ENCODE measurements at places on chromosomes 4 and X.

DNA sequence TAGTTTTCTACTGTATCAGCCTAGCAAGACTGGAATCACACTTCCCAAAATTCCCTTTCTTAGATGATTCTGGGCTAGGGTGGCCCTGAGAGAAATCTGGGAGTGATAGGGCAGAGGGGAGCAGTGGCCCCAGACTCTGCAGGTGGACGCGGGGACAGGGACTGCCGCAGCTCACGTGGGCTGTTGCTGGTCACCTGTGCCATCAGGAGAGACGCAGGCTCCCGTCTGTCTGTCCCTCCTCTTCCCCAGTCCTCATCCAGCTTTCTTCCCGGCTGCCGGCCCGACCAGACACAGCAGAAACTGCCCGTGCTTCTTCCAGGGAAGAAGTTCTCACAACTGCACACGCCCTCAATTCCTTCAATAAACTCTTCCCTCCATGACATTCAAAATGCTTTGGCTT lies 86.4 kb downstream of the AFAP1 start:
- no peak for DNase-seq

DNA sequence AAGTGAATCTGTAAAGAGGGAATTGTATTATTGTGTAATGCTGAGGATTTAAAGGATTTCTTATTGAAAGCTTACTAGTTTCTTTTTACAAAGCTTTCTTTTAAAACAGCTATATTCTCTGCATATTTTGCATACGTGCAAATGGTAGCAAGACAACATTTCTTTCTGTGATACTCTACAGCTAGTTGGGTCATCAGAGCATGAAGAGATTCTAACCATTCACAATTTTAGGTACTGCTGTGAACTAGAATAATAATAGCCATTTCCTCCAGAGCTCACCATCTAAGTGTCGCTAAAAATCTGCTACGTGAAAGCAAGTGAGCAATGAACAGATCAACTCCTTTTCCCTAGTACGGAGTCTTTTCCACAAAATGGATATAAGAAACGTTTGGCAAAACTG lies 37.3 kb downstream of the ARHGAP6 start:
- DNase-seq, result no peak

DNA sequence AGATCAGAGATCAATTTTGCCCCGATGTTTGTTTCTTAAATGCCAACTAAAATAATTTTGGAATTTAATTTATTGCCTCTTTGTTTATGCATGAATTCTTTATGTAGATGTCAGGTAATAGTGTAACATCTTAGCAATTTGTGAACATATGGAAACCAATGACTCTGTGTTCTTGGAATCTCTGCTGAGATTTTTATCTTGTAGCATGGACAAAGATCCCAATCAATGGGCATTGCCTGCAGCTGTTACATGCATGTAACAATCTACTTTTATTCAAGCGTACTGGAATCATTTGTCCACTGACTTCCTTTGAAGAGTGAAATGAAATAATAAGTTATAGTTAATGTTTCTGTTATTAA lies 61.6 kb upstream of the ARSJ start:
- DNase-seq, result no peak

DNA sequence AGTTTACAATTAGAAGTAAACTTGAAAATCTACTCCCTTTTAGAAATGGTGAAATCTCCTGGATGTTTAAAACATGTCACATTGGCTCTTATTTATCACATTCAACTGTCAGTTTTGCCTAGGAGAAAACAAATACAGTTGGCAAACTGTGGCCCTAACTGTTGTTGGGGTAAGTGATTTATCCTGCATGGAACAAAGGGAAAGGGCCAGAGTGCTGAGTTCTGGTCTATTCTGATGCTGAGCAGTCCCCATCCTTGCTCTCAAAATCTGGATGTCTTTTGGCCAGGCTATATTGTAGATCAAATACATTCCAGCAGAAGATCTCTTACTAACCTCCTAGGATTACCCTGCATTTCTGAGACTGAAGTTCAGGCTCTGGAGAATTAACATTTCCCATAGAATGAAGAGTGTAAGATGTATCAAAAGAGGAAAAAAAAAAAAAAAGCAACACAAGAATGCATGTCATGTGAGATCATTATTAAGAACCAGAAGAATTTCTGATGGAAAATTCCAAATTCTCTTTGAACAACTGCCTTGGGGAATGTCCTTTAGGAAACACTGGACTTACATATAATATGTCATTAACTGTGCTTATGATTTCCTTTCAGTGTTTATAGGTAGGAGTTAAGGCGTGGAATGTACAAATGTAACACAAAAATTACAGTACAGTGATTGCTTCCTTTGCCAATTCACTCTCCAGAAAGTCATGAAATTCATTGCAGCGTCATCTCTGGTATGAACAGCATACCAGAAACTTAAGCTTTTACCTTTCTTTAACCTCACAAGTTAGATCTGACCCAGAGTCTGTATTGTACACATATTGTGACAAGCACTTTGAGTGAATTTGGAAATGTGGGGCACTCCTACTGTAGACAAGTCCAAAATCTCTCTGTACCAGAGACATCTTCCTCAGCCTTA lies 1012.5 kb upstream of the LCORL start:
- no peak for DNase-seq

DNA sequence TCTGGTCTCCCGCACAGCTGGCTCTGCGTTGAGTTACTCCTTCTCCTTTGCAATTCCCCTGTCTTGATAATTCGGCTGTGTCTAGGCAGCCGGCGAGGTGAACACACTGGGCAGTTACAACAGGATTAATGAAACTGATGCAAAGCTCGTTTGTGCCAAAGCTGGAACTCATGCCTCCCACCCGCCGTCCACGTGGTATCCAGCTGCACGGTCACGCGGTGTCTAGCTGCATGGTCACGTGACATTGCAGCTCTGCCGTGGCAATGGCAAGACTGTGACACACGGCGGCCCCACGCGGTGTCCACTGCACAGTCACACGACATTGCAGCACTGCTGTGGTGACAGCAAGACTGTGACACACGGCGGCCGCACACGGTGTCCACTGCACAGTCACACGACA lies 31.2 kb upstream of the LRPAP1 start:
- DNase-seq, result no peak

DNA sequence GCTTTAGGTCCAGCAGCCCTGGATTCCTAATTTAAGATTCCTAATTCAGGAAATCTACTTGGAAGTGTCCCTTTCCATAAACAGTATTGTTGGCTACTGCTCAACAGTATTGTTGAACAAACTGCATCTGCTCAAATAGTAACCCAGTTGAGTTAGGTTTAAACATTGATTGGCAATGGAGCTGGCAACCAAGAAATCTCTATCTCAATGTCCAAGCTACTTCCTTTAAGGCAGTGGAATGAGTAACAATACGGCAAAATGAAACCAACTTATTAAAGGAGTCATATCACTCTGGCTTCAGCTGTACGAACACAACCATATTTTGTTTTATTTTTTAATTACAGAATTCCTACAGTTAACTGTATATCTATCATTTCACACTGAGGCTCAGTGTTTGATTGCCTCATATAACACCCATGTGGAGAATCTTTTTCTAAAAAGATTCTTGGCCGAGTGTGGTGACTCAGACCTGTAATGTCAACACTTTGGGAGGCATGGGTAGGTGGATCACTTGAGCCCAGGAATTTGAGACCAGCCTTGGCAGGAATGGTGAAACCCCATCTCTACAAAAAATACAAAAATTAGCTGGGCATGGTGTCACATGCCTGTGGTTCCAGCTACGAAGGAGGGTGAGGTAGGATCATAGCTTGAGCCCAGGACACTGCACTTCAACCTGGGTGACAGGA lies 71.7 kb upstream of the IL13RA1 start:
- no peak for DNase-seq

- DNase-seq, result no peak
These were observed 228.4 kb downstream of the SPANXN1 start for GRCh38 chrX:145475725-145476124.

DNA sequence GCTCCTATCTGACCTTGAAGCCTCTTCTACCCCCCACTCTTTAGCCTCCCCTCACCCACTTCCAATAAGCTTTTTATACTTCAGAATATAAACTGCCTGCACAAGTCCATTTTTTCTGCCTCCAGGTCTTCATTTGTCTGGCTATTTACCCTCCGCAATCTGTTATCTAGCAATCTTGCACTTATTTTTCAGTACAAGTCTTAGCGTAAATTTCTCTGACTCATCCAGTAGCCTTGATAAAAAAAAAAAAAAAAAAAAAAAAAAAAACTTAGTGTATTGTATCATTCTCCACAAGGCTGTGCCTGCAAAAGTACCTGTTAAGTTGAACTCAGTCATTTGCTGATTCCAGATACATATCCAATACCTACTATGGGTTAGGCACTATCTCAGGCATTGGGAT lies 219.5 kb upstream of the DKK2 start:
- DNase-seq, result no peak

GRCh38 chr4:100348473-100348872 lies 158.2 kb upstream of the DDIT4L start:
- DNase-seq, result peak; percentile 84

DNA sequence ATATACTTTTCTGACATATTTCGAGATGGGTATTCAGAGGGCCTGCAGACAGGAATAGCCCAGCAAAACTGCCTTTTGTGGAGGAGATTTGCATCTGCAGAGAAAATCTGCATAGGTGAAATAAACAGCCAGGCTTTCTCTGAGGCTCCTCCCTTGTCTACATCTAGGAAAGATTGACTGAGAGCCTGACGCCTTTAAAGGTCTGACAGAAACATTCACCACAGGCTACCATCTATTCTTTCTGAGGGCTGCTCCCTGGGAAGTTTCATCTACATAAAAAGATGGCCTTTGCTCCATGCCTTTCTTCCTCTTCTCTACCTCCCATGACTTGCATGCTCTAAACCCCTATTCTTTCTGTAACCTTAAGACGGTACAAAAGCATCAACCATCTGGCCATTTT lies 55.0 kb upstream of the AP1S2 start:
- DNase-seq, result no peak

GRCh38 chr4:185270037-185270436 lies 60.6 kb downstream of the SNX25 start:
- no peak for DNase-seq

- DNase-seq, result peak; percentile 65
These were observed 51.8 kb upstream of the ARX start for GRCh38 chrX:25067271-25068172.

DNA sequence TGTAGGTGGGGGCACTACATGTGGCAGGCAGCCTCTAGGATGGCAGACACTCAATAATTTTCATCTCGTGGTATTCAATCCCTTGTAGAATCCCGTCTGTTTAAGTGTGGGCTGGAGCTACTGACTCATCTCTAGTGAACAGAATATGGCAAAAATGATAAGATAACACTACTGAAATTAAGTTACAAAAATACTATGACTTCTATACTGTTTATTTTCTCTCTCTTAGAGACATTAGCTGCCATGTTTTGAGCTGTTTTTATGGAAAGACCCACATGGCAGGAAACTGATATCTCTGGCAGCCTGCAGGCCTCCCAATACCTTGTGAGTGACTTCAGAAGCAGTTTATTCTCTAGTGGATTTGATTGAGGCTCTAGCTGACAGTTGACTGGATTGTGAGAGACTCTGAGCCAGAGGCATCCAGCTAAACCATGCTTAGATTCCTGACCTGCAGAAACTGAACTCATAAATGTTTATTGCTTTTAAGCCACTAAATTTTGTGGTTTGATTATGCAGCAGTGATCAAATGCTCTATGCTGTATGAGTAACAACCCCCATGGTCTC lies 298.8 kb upstream of the CTSO start:
- peak; percentile 82 for DNase-seq

DNA sequence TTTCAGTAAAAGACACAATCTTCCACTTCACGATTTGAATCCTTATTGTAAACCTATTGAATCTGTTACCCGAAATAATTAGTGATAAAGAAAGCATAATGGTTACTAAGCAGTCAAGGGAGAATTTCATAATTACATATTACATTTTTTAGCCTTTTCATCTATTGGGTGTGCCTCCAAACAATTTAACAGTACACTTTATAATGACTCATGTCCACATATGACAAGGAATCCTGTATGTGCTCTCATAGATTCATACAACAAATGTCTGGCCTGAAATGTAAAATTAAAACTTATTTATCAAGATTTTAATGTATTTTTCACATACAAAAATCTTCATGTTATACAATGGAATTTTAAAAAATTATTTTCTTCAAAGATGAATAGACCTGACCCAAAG lies 39.4 kb downstream of the PPP3CA start:
- DNase-seq, result no peak

- no peak for DNase-seq
These were observed 45.6 kb downstream of the RFC1 start for GRCh38 chr4:39320381-39321115.
